ENCODE measurements at places on chromosomes 1 and 21. TPM values are rescaled to one million over a fixed set of nuclear protein-coding genes. Genes with fewer than 3 reads are reported as not detected.

DNA sequence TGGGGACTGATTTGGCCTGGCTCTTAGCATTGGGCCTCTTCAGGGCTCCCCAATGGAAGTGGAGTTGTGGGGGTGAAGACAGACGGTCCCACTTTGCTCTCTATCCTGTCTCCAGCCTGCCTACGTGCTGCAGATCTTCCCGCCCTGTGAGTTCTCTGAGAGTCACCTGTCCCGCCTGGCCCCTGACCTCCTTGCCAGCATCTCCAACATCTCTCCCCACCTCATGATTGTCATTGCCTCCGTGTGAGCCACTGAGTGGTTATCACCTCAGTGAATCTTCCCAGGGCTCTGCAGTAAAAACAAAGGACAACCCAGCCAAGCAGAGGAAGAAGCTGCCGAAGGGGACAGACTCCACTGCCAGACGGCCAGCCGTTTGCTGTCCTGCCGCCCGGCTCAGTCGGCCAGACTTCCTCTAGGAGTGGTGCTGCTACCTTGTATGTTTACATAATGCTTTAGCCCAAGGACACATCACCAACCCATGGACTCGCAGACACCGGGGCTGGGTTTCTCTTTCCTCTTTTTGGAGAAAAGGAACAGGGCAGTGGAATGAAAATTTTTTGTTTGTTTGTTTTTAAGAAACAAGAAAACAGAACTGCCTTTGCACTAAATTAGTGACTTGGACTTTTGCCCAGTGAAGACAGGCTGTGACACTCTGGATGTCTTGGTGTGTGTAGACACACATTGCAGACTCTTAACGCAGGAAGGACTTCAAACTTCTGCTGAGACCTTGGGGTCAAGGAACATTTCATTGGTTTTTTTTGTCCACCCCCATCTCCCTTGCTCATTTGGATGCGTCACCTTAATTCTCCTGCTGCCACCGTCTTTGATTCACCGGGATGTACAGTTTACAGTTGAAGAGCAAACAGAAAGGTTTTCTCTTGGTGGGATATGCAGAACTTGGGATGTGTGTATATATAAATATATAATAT lies 36.5 kb downstream of the ZBTB17 start:
- no peaks in the 10 kb centered on the region for H3K4me1 ChIP-seq
- H3K36me3 ChIP-seq, result peaks cover 8% of the 10 kb centered on the region
- no peak overlapping the region for H3K4me3 ChIP-seq
- peak overlapping the region; percentile 23 for H3K27ac ChIP-seq
- DNase-seq, result peak; percentile 59
- no peaks in the 10 kb centered on the region for H3K27me3 ChIP-seq

GRCh38 chr1:45864167-45865106 lies 61.0 kb downstream of the MAST2 start:
- H3K27ac ChIP-seq, result no peak overlapping the region
- H3K27me3 ChIP-seq, result no peaks in the 10 kb centered on the region
- H3K4me1 ChIP-seq, result peaks cover 15% of the 10 kb centered on the region
- no peak overlapping the region for H3K4me3 ChIP-seq
- DNase-seq, result peak; percentile 40

DNA sequence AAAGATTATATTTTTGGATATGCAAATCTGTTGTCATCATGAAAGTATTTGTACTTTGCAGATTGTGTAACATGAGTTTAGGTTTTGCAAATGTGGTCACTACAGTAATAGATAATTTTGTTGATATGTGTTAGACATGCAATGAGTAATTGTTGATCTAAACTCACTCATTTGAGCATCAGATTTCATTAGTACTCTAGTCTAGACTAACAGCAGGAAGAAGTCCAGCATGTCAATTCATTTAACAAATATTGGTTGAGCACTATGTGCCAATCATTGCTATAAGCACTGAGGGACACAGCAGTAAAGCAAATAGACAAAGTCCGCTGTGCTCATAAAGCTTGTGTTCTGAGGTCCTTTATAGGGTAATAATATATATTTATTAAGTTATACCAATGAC lies 350.0 kb downstream of the USP25 start:
- H3K27ac ChIP-seq, result no peak overlapping the region
- DNase-seq, result no peak

- DNase-seq, result no peak
- H3K4me3 ChIP-seq, result no peak overlapping the region
- no peak overlapping the region for H3K27ac ChIP-seq
- no peaks in the 10 kb centered on the region for H3K4me1 ChIP-seq
Measured at GRCh38 chr1:160438317-160438918, 38.1 kb downstream of the VANGL2 start.

DNA sequence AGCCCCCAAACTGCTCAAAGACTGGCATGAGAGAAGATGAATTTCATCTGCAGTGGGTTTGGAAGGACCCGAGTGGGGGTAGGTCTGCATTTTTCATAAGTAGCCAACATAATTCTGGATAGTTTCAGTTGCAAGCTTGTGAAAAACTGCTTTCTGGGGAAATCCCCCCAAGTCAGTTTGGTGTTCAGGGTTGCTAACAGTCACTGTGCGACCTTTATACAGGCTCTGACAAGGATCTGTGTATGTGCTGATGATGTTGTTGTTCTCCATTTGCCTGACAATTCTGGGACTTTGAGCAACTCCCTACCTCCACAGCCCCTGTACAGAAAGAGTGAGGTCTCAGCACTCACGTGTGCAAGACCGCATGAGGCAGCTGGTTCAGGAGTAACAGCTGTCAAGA lies 87.9 kb downstream of the SUSD4 start:
- no peak overlapping the region for H3K4me3 ChIP-seq
- H3K36me3 ChIP-seq, result no peaks in the 10 kb centered on the region
- H3K27me3 ChIP-seq, result no peaks in the 10 kb centered on the region
- H3K4me1 ChIP-seq, result no peaks in the 10 kb centered on the region
- no peak for DNase-seq

DNA sequence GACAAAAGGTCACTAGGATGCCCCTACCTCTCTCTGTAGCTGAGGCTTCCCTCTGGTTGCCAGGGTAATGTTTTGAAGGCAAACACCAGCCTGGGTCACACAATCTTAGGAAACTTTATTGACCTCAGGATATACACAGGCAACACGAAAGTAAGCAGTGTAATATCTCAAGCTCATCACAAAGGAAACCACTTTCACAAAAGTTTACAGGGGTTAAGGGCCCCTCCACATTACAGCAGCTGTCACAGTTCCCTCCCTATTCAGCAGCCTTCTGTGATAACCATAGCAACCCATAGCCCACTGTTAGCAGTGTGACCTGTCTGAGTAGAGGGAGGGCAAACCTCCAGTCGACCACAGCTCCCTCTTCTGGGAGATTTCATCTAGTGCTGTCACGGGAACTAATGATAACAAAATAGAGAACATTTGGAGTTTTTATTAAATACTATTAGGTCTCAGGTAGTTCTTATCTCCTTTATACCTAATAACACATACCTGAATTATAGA lies 149.8 kb downstream of the PTPRC start:
- H3K4me1 ChIP-seq, result no peaks in the 10 kb centered on the region
- peak; percentile 16 for DNase-seq
- H3K36me3 ChIP-seq, result no peaks in the 10 kb centered on the region
- no peaks in the 10 kb centered on the region for H3K27me3 ChIP-seq
- no peak overlapping the region for H3K4me3 ChIP-seq

DNA sequence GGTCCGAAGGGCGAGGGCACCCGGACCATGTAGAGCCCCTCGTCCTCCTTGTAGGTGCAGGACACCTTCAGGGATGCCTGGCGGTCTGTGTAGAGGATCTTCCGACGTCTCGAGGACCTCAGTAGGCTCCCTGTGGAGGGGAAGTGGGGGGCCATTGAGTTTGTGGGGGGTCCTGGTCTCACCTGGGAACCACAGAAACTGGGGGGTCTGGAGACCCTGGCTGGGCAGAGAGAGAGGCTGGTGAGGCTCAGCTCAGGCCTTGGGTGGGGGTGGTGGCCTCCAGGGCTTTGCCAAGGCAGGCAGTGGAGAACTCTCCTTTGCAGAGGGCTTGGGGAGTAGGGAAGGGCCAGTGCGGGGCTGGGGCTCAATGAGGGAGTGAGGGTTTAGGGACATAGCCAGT lies 19.0 kb downstream of the MYOM3 start:
- no peaks in the 10 kb centered on the region for H3K36me3 ChIP-seq
- DNase-seq, result no peak
- no peak overlapping the region for H3K4me3 ChIP-seq
- no peaks in the 10 kb centered on the region for H3K4me1 ChIP-seq
- no peaks in the 10 kb centered on the region for H3K27me3 ChIP-seq

DNA sequence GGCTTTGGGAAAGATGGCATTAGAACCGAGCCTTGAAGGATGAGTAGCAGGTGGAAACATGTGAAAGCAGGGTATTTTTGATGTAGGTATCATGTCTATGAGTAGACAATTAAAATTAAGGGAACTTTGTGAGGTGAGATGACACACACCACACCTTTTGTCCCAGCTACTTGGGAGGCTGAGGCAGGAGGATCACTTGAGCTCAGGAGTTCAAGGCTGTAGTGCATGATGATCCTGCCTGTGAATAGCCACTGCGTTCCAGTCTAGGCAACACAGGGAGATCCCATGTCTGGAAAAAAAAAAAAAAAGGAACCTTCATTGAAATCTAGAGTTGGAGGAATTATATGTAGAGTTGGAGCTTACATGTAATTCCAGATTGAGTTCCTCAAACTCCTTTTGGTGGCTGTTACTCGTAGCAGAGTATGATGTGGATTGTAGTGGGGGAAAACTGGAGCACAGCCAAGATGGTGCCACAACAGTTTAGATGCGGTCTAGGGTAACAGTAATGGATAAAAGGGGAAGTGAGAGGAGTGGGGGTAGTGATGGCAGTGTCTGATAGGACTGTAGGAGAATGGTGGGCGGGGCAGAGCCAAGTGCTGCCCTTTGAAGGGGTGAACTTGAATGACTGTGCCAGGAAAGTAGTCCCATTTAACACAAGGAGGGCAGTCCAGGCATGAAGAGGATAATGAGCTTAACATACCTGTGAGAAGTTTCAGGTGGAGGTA lies 17.4 kb downstream of the AK4 start:
- H3K27me3 ChIP-seq, result no peaks in the 10 kb centered on the region
- H3K36me3 ChIP-seq, result no peaks in the 10 kb centered on the region
- H3K27ac ChIP-seq, result no peak overlapping the region
- H3K4me3 ChIP-seq, result no peak overlapping the region

The MASP2 gene
- not detected for total RNA-seq

Data from lung (tissue), 17 donors.